ENCODE measurements at places on chromosomes 16 and 17. TPM values are rescaled to one million over a fixed set of nuclear protein-coding genes. Genes with fewer than 3 reads are reported as not detected.

- DNase-seq: no peak
These were observed 6.2 kb upstream of the AGRP start for GRCh38 chr16:67489401-67490083.

DNA sequence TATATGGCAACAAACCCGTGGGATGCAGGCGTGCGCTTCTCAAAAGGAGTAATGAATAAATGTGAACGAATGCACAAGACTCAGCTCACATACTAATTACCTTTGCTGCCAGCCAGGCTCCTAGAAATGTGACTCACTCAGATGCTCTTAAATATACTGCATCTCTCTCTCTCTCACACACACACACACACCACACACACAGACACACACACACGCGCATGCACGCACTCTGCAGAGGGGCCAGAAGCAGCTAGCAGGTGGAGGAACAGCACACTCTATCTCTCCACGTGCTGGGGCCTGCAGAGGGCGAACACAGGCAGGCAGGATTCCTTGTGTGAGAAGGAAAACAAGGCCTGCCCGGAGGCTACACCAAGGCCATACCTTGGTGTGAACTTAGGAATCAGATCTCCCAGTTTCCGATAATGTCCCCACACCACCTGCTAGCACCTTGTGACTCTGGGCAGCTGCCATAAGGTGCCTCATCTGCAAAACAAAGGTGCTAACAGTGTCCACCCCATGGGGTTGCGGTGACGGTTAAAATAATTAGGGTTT is 5.3 kb downstream of the GPRC5B start:
- DNase-seq: no peak

DNA sequence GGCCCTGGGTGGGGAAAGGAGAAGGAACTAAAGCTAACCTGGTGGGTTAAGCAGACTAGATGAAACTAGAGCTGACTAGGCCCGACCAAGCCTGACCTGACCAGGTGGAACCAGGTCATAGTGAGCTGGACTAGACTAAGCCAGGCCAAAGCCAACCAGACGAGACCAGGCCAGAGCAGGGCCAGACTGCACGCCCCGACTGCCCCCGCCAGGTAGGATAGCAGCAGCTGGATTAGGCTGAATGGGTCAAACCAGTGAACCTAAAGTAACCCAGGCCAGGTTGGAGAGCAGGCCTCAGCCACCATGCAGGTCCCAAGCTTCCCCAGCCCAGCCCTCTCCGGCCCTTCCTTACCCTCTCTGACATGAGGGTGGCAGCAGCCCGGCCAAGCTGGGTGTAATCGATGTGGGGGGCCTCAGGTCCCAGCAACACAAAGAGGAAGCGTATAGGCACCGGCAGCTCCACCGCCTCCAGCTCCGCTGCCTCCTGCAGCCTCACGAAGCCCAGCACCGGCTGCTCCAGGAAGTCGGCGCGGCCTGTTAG is 9.1 kb downstream of the SLC4A1 start:
- no peak for DNase-seq

GRCh38 chr16:24319126-24319814 is 63.1 kb downstream of the CACNG3 start:
- no peak for DNase-seq

- no peak for DNase-seq
These were observed 6.1 kb upstream of the ENDOV start for GRCh38 chr17:80408872-80409271.

Gene ADAD2
- 0.19 TPM for total RNA-seq

Gene VTN
- total RNA-seq: 86.7 TPM

Measured in right atrium auricular region (tissue), 2 donors.